CD14-positive monocyte (primary cell): ENCODE measurements at places on chromosomes 7 and 10. TPM values are rescaled to one million over a fixed set of nuclear protein-coding genes. Genes with fewer than 3 reads are reported as not detected.

DNA sequence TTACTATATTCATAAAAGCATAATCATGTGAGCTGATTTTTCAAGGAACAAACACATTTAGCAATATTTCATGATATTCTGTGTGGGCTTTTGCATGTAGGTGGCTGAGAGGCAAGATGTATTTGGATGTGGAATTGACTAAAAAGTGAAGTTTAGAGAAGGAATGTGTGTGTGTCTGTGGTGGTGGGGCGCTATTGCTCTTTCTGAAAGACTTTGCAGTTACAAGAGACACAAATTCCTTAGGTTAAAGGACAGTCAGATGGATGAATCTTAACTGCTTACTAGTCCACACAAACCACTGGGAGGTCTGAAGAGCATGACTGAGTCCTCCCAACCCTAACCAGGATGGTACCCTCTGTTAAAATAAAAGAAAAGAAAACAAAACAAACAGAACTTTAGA is 200.1 kb downstream of the SDHAF3 start:
- no peak for DNase-seq

GRCh38 chr7:119270644-119271043 is 1002.3 kb upstream of the KCND2 start:
- no peak for DNase-seq

DNA sequence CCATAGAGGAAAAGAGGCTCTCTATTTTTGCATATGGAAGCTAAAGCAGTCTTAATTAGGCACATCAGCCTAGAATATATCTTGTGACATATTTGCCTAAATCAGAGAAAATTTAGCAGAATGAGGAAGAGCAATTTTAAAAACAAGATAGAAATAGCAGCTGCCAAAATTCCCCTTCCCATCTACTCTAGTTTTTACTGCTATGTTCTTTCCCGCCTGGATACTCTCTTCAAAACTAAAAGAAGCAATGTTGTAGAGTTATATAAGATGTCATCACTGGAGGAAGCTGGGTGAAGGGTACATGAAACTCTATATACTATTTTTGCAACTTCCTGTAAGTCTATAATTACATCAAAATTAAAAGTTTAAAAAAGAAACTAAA is 87.0 kb downstream of the ARMH3 start:
- DNase-seq = no peak

DNA sequence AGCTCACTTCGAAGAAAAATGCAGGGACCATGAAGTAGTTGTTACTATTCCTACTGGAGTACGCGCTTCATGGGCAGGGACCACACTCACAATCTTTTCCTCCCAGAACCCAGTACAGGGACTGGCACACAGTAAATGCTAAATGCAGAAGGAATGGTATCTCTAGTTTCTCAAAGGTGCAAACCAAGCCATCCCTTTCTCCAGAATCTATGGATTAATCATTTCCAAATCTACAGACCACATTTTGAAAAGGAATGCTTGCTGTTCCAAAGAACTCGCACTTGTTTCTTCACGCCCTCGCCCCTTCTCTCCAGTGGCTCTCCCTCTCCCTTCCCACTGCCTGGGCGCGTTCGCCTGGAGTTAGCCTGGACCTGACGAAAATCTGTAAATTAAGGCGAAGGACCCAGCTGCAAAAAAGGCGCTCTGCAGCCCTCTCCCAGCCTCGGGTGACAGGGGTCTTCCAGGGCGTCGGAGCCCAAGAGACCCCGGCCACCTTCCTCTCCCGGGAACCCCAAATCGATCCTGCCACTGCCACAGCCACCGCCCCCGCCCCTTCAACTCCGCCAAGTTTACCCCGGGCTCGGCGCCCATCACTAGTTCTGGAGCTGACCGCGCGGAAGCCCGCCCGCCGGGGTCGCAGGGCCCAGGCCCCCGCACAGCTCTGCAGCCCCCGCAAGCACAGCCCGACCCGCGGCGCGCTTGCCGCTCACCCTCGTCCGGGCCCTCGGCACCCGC is 527 bp downstream of the PDIA4 start:
- no peak for DNase-seq

DNA sequence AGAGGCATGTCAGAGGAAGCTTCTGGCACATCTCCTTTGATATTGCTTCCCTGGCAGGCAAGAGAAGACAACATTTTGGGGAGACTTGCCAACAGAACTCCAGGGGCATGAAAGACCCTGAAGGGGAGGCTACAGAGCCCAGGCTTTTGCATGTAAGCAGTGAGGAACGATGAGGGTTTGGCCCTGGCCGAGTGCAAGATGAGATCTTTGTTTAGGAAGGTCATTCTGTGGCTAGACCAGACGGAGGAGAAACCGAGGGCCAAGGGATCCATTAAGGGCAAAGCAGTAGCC is 3.8 kb downstream of the SVIL start:
- DNase-seq = no peak

CCZ1 gene
- 74.6 TPM for polyA plus RNA-seq

GRCh38 chr7:141737118-141737835 is 881 bp upstream of the SSBP1 start:
- DNase-seq = peak; percentile 15

HOXA2 gene
- not detected for polyA plus RNA-seq

PPP1R9A gene
- not detected for polyA plus RNA-seq

TWIST1 gene
- not detected in 2 replicates for polyA plus RNA-seq

RBM20 gene
- polyA plus RNA-seq = not detected

VSTM2A gene
- polyA plus RNA-seq = not detected in 2 replicates

DNA sequence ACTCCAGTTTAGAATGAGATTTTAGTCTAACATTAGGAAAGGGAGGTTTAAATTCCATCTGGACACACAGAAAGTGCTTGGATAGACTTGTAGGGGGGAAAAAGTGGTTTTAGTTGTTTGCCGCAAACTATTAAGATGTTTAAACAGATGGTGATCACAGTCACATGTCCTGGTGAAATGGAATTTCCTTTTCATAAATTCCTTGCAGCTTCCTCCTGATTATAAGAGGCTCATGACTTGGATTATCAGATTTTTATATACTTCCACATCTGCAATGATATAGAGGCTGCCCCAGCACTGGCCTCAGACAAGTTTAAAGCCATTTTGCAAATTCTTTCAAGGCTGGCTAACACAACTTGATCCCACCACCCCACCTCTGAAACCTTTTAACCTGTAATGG is 106.4 kb upstream of the ARMC3 start:
- no peak for DNase-seq

GRCh38 chr10:71736570-71736952 is 17.0 kb upstream of the C10orf105 start:
- DNase-seq = no peak

SRRT gene
- polyA plus RNA-seq = 29.6 TPM
